ENCODE measurements at places on chromosomes 1 and 21.

GRCh38 chr1:70685300-70686286 is 274.5 kb downstream of the CTH start:
- H3K36me3 ChIP-seq: no peaks in the 10 kb centered on the region
- no peak overlapping the region for H3K4me3 ChIP-seq
- H3K4me1 ChIP-seq: no peaks in the 10 kb centered on the region
- H3K27ac ChIP-seq: no peak overlapping the region
- peaks cover 42% of the 10 kb centered on the region for H3K27me3 ChIP-seq

GRCh38 chr1:24294228-24294672 is 24.9 kb upstream of the GRHL3 start:
- no peaks in the 10 kb centered on the region for H3K36me3 ChIP-seq
- H3K4me1 ChIP-seq: peaks cover 34% of the 10 kb centered on the region
- H3K27me3 ChIP-seq: no peaks in the 10 kb centered on the region

DNA sequence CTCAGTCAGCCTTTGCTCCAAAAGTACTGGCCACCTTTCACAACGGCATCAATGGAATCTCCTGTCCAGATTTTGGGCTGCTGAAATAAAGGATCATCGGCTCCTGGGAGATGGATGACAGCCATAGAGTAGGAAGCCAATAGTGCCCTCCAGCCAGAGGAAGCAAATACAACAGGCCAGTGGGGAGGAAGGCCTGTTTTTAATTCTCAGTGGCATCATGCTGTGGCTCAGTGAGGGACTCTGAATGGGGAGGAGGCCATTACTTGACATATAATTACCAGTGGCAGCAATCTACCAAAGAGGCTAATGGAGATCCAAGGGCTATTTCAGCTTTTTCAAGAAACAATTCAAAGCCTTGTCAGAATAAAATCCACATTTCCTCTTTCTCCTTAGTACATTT is 26.7 kb downstream of the COLGALT2 start:
- no peaks in the 10 kb centered on the region for H3K36me3 ChIP-seq
- no peaks in the 10 kb centered on the region for H3K4me1 ChIP-seq
- H3K27ac ChIP-seq: no peak overlapping the region
- no peak overlapping the region for H3K4me3 ChIP-seq
- H3K27me3 ChIP-seq: no peaks in the 10 kb centered on the region
- DNase-seq: no peak

- no peak overlapping the region for H3K4me3 ChIP-seq
- H3K27ac ChIP-seq: no peak overlapping the region
- peaks cover 14% of the 10 kb centered on the region for H3K4me1 ChIP-seq
Measured at GRCh38 chr1:111221276-111221632, 6.3 kb upstream of the CHI3L2 start.

DNA sequence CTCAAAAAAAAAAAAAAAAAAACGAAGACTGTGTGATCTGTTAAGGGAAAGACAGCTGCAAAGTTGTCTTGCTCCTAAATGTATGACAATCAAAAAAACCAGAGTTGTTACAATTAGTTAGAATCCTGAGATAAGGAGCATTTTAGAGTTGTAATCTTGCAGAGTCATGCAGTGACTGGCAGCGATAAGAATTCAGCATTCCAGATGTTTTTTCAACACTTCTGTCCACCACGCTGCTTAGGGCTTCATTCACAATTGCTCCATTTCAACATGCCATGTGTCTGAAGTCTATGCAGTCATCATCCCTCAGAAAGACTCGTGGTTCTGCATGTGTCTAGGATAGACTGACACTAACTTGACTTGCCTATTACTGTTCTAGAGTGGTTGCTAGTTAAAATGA is 102.4 kb upstream of the BACE2 start:
- peaks cover 8% of the 10 kb centered on the region for H3K4me1 ChIP-seq
- H3K27ac ChIP-seq: no peak overlapping the region
- H3K36me3 ChIP-seq: no peaks in the 10 kb centered on the region

DNA sequence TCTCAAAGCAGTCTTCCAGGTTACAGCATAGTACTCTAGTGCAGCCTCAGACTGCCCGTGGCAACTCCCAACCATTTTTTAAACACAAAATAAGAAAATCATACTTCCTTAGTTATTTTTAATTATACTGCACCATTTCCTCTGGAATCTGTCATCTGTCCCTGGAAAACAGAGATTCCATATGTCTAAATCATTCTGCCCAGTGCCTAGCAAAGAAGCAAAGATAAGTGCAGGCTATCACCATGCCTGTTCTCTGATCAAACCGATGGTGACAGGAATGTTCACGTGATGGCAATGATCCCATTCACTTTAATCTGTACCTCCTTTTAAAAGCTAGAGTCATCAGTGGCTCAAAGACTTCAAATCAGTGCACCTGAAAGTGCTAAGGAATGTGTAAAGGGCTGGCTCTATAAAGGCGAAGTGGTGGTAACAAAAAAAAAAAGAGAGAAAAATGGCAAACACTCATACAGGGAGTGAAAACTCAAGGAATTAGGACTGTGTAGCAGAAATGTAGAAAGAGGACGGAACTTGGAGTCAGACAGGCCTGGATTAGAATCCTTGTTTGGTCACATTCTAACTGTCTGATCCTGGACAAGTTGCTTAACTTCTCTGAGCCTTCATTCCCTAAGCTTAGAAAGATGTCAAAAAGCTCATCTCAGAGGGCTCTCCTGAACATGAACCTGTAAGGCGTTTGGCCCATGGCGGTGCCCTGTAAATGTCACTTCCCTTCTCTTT is 9.9 kb upstream of the CCN1 start:
- H3K4me1 ChIP-seq: peaks cover 36% of the 10 kb centered on the region
- H3K27ac ChIP-seq: peak overlapping the region; percentile 60
- H3K36me3 ChIP-seq: peaks cover 12% of the 10 kb centered on the region

DNA sequence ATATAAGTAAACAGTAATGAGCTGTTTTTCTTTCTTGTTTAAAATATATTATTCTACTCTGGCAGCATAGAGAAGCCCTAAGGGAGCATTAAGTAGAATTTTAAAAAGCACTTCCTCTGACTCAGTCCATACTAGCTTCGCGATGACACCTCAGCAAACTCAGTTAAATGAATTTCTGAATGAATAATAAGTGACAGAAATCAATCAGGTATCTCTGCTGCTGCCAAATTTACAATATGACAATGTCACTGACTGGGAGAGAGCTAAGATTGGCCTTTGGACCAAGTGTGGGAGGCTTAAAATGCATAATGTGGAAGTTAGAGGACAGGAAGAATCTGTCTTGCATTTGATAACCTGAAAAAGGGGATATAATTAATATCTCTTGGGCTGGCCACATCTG is 296.1 kb downstream of the HHIPL2 start:
- H3K36me3 ChIP-seq: no peaks in the 10 kb centered on the region
- H3K4me1 ChIP-seq: peaks cover 4% of the 10 kb centered on the region
- DNase-seq: no peak
- no peak overlapping the region for H3K4me3 ChIP-seq
- peaks cover 27% of the 10 kb centered on the region for H3K27me3 ChIP-seq

GRCh38 chr1:55035904-55036303 is 3.4 kb upstream of the PCSK9 start:
- H3K27me3 ChIP-seq: peaks cover 62% of the 10 kb centered on the region
- no peak for DNase-seq
- no peak overlapping the region for H3K27ac ChIP-seq
- H3K4me3 ChIP-seq: no peak overlapping the region

DNA sequence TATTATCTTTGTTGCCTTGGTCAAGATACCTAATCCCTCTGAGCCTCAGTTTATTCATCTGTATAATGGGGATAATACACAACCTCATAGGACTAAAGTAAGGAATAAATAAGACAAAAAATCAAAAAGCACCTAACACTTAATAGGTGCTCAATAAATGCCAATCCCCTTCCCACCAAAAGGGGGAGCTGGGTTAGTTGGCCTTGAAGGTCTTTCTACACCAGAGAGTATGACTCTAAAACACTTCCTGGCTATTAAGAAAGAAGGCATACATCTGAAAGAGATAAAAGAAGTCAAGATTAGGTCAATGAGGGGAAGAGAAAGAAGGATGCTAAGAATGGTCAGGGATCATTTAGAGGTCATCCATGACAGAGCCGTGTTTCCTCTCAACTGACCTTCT is 11.1 kb downstream of the VSIG8 start:
- peaks cover 24% of the 10 kb centered on the region for H3K4me1 ChIP-seq
- H3K4me3 ChIP-seq: no peak overlapping the region
- H3K27me3 ChIP-seq: peaks cover 5% of the 10 kb centered on the region
- DNase-seq: no peak

DNA sequence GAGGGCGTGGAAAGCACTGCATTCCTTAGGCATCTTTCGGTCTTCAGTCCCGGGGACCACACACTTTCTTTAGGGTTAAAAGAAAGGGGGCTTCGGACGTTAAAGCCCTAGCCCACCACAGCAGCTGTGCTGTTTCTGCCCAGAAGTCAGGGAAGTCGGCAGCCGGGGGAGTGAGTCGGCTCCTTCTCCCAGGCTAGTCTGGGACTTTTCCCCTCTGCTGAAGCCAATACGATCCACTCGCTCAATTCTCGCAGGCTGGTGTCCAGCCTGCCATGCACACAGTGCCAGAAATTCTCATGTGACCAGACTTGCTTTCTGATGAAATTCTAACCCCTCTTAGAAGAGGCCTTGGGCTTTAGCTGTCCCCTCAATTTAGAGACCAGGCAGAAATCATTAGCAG is 67.7 kb downstream of the BCAR3 start:
- peak overlapping the region; percentile 68 for H3K27ac ChIP-seq
- H3K36me3 ChIP-seq: no peaks in the 10 kb centered on the region
- peaks cover 61% of the 10 kb centered on the region for H3K4me1 ChIP-seq
- H3K4me3 ChIP-seq: no peak overlapping the region
- H3K27me3 ChIP-seq: no peaks in the 10 kb centered on the region

GRCh38 chr1:41547781-41548560 is 63.5 kb upstream of the EDN2 start:
- H3K4me1 ChIP-seq: no peaks in the 10 kb centered on the region
- H3K4me3 ChIP-seq: no peak overlapping the region
- H3K36me3 ChIP-seq: peaks cover 3% of the 10 kb centered on the region
- no peak for DNase-seq
- H3K27ac ChIP-seq: no peak overlapping the region

DNA sequence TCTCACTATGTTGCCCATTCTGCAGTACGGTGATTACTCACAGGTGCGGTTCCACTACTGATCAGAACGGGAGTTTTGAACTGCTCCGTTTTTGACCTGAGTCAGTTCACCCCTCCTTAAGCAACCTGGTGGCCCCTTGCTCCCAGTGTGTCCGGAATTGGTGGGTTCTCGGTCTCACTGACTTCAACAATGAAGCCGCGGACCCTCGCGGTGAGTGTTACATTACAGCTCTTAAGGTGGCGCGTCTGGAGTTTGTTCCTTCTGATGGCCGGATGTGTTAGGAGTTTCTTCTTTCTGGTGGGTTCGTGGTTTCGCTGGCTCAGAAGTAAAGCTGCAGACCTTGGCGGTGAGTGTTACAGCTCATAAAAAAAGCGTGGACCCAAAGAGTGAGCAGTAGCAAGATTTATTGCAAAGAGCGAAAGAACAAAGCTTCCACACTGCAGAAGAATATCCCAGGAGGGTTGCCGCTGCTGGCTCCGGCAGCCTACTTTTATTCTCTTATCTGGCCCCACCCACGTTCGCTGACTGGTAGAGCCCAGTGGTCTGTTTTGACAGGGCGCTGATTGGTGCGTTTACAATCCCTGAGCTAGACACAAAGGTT is 17.6 kb upstream of the PARP1 start:
- no peaks in the 10 kb centered on the region for H3K27me3 ChIP-seq
- H3K4me1 ChIP-seq: peaks cover 6% of the 10 kb centered on the region
- H3K27ac ChIP-seq: no peak overlapping the region
- no peaks in the 10 kb centered on the region for H3K36me3 ChIP-seq
- DNase-seq: no peak
- no peak overlapping the region for H3K4me3 ChIP-seq

- DNase-seq: peak; percentile 55
- H3K36me3 ChIP-seq: no peaks in the 10 kb centered on the region
- H3K4me1 ChIP-seq: peaks cover 7% of the 10 kb centered on the region
- H3K4me3 ChIP-seq: peak overlapping the region; percentile 82
- peaks cover 60% of the 10 kb centered on the region for H3K27me3 ChIP-seq
Measured at GRCh38 chr1:236281198-236281653, 532 bp downstream of the ERO1B start.
